ENCODE measurements at places on chromosomes 6 and 20. TPM values are rescaled to one million over a fixed set of nuclear protein-coding genes. Genes with fewer than 3 reads are reported as not detected.

The KIF6 gene
- polyA plus RNA-seq = not detected

The TTK gene
- polyA plus RNA-seq = 0.50 TPM

The CST3 gene
- 5.9 TPM for polyA plus RNA-seq

The MAK gene
- 0.18 TPM for polyA plus RNA-seq

The ALDH5A1 gene
- 16.0 TPM for polyA plus RNA-seq

The LSM14B gene
- 0.98 TPM for polyA plus RNA-seq

The WFDC2 gene
- 2.2 TPM for polyA plus RNA-seq

The BPIFA2 gene
- not detected for polyA plus RNA-seq

The PXDC1 gene
- polyA plus RNA-seq = 9.5 TPM

The VWA7 gene
- 2.6 TPM for polyA plus RNA-seq

The RHAG gene
- not detected for polyA plus RNA-seq

The ACSS1 gene
- 59.8 TPM for polyA plus RNA-seq

The MYL9 gene
- 2.9 TPM for polyA plus RNA-seq

The MCHR2 gene
- not detected for polyA plus RNA-seq

The KHDC1 gene
- 3.1 TPM for polyA plus RNA-seq

The TTBK1 gene
- 0.04 TPM for polyA plus RNA-seq

The TBXT gene
- polyA plus RNA-seq = not detected

The RBBP8NL gene
- not detected for polyA plus RNA-seq

The SLC22A2 gene
- not detected for polyA plus RNA-seq

The PTCHD4 gene
- not detected for polyA plus RNA-seq

The EXOC2 gene
- 26.3 TPM for polyA plus RNA-seq

The NKX2-2 gene
- polyA plus RNA-seq = not detected

The ATP6V1G2 gene
- 0.53 TPM for polyA plus RNA-seq

The SRSF6 gene
- 58.1 TPM for polyA plus RNA-seq

The ARFRP1 gene
- polyA plus RNA-seq = 64.3 TPM

The UBE2C gene
- polyA plus RNA-seq = 0.46 TPM

The MDFI gene
- not detected for polyA plus RNA-seq

The VSTM2L gene
- not detected for polyA plus RNA-seq

The CCN5 gene
- polyA plus RNA-seq = not detected

The CLDN20 gene
- polyA plus RNA-seq = not detected

The DEFB110 gene
- polyA plus RNA-seq = not detected

The IL20RA gene
- polyA plus RNA-seq = not detected

Data from IgD-negative memory B cell (primary cell).